ENCODE measurements at places on chromosomes 1 and 21.

DNA sequence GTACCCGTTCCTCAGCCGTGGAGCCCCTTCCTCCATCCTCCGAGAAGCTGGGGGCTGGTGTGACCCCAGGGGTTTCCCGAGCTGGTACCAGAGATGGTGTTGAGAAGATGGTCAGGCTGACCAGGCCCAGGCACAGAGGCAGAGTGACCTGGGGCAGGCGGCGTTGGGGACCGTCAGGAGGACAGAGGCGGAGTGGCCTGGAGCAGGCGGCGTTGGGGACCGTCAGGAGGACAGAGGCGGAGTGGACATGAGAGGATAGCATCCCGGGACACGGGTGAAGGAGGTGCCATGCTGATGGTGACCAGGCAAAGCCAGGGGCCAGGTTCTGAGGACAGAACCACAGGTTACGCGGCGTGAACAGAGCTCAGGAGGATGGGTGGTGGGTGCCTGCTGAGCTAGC, 75.9 kb upstream of the TTC34 start:
- no peak for DNase-seq

- DNase-seq, result no peak
Measured at GRCh38 chr1:87204441-87204840, 124.2 kb upstream of the LMO4 start.

DNA sequence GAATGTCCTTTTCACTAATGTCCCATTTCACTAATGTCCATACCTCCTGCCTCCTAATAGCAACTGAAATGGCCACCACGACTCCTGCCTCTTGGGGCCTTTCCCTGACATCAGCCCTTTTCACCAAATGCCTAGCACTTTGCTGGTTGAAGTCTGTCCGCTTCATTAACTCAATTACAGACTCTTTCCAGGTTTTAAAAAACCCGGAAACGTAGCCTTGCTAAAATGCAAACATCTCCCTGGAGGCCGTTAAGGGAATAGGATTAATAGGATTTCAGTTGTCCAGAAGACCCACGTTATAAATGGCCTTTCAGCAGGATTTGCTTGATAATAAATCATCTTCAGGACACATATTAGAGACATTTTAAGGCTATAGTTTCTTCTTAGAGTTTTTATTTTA, 25.7 kb upstream of the ERO1B start:
- DNase-seq, result no peak

- no peak for DNase-seq
Measured at GRCh38 chr1:116316373-116316772, 56.7 kb upstream of the ATP1A1 start.

GRCh38 chr1:236154126-236154525, 11.8 kb downstream of the GPR137B start:
- DNase-seq, result no peak

- no peak for DNase-seq
Measured at GRCh38 chr1:35809114-35810095, 1.6 kb downstream of the AGO4 start.

- DNase-seq, result no peak
Measured at GRCh38 chr1:206600527-206600926, 11.7 kb downstream of the EIF2D start.

DNA sequence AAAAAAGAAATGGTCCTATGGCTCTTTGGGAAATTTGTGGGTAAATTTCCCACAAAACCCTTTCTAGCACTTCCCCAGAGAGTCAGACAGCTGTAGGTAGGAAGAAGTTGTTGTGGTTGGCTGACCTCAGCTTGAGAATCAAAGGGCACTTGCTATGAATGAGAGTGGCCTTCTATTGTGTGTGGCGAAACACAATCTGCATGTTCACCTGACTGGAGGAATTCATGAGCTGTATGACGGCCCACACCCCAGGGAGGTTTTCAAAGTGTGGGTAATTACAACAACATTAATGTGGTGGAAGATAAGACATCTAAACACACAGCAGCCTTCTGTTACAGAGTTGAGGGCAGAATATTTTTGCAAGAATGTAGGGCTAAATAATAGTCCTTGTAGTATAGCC, 38.8 kb downstream of the NGF start:
- DNase-seq, result no peak

DNA sequence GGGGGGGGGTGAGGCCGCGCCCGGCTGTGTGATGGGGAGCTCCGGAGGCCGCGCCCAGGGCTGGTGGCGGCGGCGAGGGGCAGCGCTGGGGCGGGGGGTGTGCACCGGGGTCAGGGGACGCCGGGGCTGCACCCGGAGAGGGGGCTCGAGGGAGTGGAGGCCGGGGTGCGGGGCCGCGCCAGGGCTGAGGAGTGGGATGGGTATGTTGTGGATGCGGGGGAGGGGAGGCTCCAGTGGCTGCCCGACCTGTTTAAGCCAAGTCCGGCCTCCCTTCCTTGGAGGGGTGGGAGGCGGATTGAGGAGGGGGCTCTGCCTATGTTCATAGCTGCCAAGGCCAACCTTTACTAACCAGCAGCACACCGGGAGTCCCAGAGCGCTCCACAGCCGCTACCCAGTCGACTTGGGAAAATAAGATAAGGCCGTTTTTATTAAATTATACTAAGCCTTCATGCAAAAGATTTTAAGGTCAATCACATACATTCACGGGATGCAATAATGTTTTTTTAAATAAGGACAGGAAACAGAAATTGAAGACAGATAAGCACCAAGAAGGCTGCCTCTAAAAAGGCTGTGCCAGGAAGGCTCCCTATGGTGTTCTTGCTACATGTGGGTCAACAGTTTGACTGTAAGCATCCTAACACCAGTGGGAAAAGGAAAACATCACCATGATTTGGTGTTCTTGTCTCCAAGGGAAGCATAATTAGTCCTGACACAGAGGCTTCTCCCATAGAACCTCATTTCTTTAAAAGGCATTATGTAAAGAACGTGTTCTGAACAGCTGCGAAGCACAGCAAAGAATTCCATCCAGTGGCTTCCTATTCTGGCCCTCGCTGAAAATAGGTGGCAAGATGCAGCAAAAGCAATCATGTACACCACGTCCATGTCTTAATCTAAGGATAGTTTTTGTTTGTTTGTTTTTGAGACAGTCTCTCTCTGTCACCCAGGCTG, 626 bp upstream of the HLCS start:
- no peak for DNase-seq

All from stimulated activated CD4-positive, alpha-beta T cell treated with anti-CD3 and anti-CD28 coated beads, Interleukin-15, amount 100 ng/mL, for 24 hours (primary cell).